Activated CD8-positive, alpha-beta T cell treated with anti-CD3 and anti-CD28 coated beads for 36 hours (primary cell): ENCODE measurements at places on chromosomes 2 and 18. TPM values are rescaled to one million over a fixed set of nuclear protein-coding genes. Genes with fewer than 3 reads are reported as not detected.

The GATA6 gene
- total RNA-seq, result not detected

The MYOM1 gene
- 1.3 TPM for total RNA-seq

The SNRPD1 gene
- 148 TPM for total RNA-seq

The ZCCHC2 gene
- 33.4 TPM for total RNA-seq

The FBXO48 gene
- 1.3 TPM for total RNA-seq

The ACMSD gene
- not detected for total RNA-seq

The KCNK3 gene
- total RNA-seq, result not detected

The GALNT14 gene
- 1.9 TPM for total RNA-seq

The PSMD1 gene
- total RNA-seq, result 114 TPM
